Effector memory CD4-positive, alpha-beta T cell (primary cell): ENCODE measurements at places on chromosomes 12 and 14.

GRCh38 chr12:110084314-110085015 is 36.1 kb upstream of the C12orf76 start:
- no peaks in the 10 kb centered on the region for H3K4me1 ChIP-seq
- no peaks in the 10 kb centered on the region for H3K27me3 ChIP-seq
- no peak overlapping the region for H3K4me3 ChIP-seq
- no peaks in the 10 kb centered on the region for H3K36me3 ChIP-seq
- H3K27ac ChIP-seq = no peak overlapping the region

DNA sequence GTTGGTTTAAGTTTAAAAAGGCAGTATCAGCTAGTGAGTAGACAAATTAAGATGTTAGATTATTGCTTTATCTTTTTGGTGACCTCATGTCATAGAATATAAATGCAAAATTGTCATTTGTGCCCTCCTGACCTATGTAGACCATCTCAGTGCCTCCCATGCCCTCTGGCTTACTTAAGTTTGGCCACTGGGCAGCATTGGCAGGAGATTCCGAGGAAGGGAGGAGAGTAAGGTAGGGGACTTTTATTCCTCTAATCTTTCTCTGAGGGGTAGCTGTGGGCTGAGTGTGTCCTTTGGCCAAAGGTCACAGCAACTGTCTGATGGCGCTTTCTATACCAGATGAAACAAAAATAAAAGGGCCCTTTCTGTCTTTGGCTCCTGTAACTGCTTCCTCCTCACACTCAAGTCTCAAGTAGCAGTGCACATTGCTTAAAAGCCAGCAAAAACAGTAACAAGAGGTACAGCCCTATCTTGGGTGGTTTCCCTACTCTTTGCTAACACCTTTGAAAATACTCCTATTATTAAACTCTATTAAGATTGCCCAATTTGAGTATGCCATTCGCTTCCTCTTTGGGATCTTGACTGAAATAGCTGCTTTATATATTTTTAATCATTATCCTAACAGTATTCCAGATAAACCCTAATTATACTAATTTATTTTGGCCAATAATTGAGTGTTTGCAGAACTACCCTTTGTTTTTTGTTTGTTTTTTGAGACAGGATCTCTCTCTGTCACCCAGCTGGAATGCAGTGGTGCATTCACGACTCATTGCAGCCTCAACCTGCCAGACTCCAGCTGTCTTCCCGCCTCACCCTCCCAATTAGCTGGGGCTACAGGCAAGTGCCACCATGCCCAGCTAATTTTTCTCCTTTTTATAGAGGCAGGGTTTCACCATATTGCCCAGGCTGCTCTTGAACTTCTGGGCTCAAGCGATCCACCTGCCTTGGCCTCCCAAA is 56.5 kb upstream of the KCNH3 start:
- no peaks in the 10 kb centered on the region for H3K36me3 ChIP-seq
- no peaks in the 10 kb centered on the region for H3K27me3 ChIP-seq
- H3K4me3 ChIP-seq = no peak overlapping the region
- H3K27ac ChIP-seq = no peak overlapping the region

GRCh38 chr12:28870839-28871440 is 278.1 kb upstream of the FAR2 start:
- no peak for DNase-seq
- H3K4me1 ChIP-seq = no peaks in the 10 kb centered on the region
- no peaks in the 10 kb centered on the region for H3K27me3 ChIP-seq
- H3K27ac ChIP-seq = no peak overlapping the region
- no peaks in the 10 kb centered on the region for H3K36me3 ChIP-seq

DNA sequence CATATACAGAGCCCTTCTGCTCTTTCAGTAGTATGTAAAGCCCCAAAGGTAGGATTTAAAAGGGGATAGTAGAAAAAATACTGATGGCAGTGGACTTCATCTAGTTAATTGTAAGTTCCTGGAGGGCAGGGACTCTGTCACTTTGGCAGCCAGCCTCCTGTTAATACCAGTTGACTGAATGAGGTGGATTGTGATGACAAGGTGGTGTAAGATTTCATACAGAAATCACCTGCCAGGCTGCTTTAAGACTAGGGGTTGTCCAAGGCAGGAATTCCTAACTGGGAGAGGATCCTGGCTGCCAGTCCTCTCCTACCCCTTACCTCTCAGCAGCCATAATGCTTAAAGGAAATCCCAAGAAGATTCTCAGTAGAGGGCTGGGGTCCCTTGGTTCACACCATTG is 7.3 kb downstream of the DYRK2 start:
- H3K4me1 ChIP-seq = peaks cover 40% of the 10 kb centered on the region
- peak overlapping the region; percentile 7 for H3K4me3 ChIP-seq
- H3K36me3 ChIP-seq = peaks cover 45% of the 10 kb centered on the region
- no peak overlapping the region for H3K27ac ChIP-seq
- no peaks in the 10 kb centered on the region for H3K27me3 ChIP-seq

GRCh38 chr12:29546000-29546399 is 48.5 kb upstream of the OVCH1 start:
- no peak overlapping the region for H3K4me3 ChIP-seq
- H3K27me3 ChIP-seq = peaks cover 5% of the 10 kb centered on the region
- no peaks in the 10 kb centered on the region for H3K4me1 ChIP-seq

GRCh38 chr14:104496095-104496494 is 83.5 kb upstream of the C14orf180 start:
- H3K4me3 ChIP-seq = no peak overlapping the region
- no peak for DNase-seq
- H3K27ac ChIP-seq = no peak overlapping the region

- no peak overlapping the region for H3K27ac ChIP-seq
- H3K4me3 ChIP-seq = no peak overlapping the region
- DNase-seq = no peak
- no peaks in the 10 kb centered on the region for H3K27me3 ChIP-seq
- H3K36me3 ChIP-seq = peaks cover 80% of the 10 kb centered on the region
Measured at GRCh38 chr12:111886662-111887545, 44.9 kb downstream of the MAPKAPK5 start.

GRCh38 chr12:5746036-5746908 is 198.8 kb downstream of the ANO2 start:
- no peaks in the 10 kb centered on the region for H3K36me3 ChIP-seq
- no peak overlapping the region for H3K4me3 ChIP-seq
- no peak overlapping the region for H3K27ac ChIP-seq
- DNase-seq = no peak
- H3K4me1 ChIP-seq = no peaks in the 10 kb centered on the region
- H3K27me3 ChIP-seq = no peaks in the 10 kb centered on the region

DNA sequence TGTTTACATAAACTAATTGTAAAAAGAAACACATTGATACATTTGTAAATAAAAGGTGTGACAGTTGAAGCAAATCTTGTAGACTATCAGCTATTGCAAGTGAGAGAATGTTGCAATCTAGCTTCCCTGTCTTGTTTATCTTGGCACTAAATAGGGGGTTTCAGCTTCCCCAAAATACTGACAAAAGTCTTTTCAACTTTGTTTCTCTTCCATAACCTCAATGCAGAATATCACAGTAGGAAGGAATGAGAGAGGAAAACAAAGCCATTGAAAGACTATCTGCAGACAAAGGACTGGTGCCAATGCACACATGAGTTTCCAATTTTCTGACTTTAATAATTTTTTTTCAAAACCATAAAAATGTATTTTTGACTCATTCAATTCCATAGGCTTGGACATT is 886.2 kb upstream of the MGAT4C start:
- H3K36me3 ChIP-seq = no peaks in the 10 kb centered on the region
- H3K27ac ChIP-seq = no peak overlapping the region
- H3K4me3 ChIP-seq = no peak overlapping the region
